ENCODE measurements at places on chromosomes 2 and 18. TPM values are rescaled to one million over a fixed set of nuclear protein-coding genes. Genes with fewer than 3 reads are reported as not detected.

RTP5 gene
- total RNA-seq = not detected

SH3RF3 gene
- total RNA-seq = 3.8 TPM

NT5C1B gene
- total RNA-seq = not detected

LOXHD1 gene
- 2.8 TPM for total RNA-seq

CD28 gene
- total RNA-seq = 5.5 TPM

ONECUT2 gene
- total RNA-seq = 0.10 TPM

FHL2 gene
- total RNA-seq = 31.5 TPM

CRYBA2 gene
- total RNA-seq = not detected

DLX2 gene
- total RNA-seq = 0.99 TPM

ALKAL2 gene
- total RNA-seq = 1.4 TPM

CD226 gene
- total RNA-seq = 1.4 TPM

GPBAR1 gene
- total RNA-seq = 0.39 TPM

DNA sequence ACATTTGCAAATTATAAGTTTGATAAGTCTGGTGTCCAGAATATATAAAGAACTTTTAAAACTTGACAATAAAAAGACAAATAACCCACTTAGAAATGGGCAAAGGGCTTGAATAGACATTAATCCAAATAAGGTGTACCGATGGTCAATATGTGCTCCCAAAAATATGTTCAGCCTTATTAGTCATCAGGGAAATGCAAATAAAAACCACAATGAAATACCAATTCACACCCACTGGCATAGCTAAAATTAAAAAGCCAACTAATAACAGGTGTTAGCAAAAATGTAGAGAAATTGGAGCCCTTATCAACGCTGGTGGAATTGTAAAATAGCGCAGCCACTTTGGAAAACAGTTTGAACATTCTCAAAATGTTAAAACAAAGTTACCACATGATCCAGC lies 79.0 kb upstream of the SCG2 start:
- DNase-seq = no peak

DNA sequence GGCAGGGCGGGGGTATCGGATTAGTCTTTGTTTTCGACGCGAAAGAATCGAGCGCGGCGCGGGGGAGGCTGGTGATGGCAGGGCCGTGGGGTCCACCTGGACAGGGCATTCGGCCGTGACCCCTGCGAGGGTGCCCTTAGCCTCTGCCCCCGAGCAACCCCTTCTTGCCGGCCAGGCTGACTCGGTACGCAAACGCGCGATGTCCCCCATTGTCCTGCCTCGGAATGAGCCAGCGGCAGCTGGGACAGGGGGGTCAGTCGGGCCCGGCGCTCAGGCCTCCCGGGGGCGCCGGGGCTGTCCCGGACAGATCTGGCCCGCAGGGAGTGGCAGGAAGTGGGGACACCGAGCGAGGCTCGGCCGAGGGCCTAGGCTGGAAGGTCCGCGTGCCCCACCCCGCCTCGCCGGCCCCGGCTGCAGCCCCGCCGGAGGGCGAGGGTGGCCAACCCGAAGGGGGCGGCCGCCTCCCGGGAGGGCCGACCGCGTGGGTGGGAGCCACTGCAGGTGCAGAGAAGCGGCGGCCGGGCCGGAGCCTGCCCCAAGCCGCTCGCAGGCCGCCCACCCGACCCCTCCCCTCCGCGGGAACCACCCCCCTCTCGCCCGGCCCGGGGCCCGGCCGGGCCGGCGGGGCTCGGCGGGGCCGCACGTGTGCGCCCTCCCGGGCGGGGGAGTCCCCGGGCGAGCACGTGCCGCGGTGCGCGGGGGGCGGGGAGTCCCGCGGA lies at the start of gene TET3:
TET3 (plus strand) TSS at position 708 of the 719 bp plus-strand sequence. CDS start 1,494 bp downstream, outside the sequence.
- DNase-seq = no peak

GRCh38 chr18:69035756-69036155 lies 237.9 kb downstream of the CCDC102B start:
- DNase-seq = no peak

- DNase-seq = no peak
Measured at GRCh38 chr2:229675569-229675968, 38.8 kb downstream of the DNER start.

- no peak for DNase-seq
Measured at GRCh38 chr2:181658444-181658843, 1.5 kb upstream of the CERKL start.

GRCh38 chr2:150778828-150779227 lies 291.4 kb upstream of the RND3 start:
- DNase-seq = no peak

- DNase-seq = no peak
Measured at GRCh38 chr18:50656841-50657470, 97.1 kb downstream of the MAPK4 start.

- DNase-seq = no peak
Measured at GRCh38 chr18:49305688-49306336, 154.6 kb downstream of the DYM start.

DNA sequence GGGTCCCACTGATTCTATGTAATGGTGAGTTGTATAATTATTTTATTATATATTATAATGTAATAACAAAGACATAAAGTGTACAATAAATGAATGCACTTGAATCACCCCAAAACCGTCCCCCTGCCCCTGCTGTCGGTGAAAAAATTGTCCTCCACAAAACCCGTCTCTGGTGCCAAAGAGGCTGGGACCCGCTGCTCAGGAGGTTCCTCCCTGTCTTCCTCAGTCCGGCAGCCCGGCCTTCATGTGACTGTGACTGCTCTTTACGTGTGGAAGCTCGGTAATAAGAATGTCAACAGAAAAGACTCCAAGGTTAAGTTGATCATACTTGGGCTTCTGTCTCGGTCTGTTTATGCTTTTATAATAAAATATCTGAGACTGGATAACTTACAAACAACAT lies 32.7 kb upstream of the ADNP2 start:
- no peak for DNase-seq

DNA sequence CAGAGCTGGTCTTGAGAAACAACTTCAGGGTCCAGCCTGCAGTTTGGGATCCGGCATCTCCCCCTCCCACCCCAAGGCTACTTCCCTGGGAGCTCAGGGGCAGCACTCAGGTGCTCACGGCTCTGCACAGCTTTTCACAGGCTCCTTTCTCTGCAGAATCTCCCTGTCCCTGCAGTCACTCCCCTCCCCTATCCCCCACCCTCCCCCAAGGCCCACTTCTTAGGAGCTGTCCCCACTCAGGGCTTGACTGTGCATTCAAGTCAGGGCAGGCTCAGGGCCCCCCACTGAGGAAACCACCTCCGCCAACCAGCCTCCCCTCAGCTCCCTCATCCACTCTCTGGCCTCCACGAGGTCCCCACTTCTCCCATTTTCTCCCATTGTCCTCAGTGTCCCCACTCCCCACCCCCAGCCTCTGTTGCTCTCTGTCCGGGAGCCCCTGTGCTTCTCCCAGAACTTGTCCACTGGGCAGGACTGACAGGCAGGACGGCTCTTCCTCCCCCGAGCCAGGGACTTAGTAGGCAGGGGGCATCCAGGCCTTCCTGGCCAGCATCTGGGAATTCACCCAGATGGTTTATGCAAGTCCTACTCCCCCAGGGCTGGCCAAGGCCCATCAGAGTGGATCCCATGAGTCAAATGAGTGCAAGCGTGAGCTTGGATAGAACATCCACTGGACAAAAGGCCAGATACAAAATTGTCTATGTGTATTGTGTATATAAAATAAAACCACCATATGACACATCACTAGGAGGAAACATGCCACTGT lies 7.6 kb downstream of the NMUR1 start:
- no peak for DNase-seq

- DNase-seq = no peak
Measured at GRCh38 chr18:3110034-3110752, 97.2 kb upstream of the LPIN2 start.

- DNase-seq = no peak
Measured at GRCh38 chr2:172772633-172773032, 37.0 kb downstream of the RAPGEF4 start.

- no peak for DNase-seq
Measured at GRCh38 chr2:233387225-233387624, 32.9 kb downstream of the DGKD start.

DNA sequence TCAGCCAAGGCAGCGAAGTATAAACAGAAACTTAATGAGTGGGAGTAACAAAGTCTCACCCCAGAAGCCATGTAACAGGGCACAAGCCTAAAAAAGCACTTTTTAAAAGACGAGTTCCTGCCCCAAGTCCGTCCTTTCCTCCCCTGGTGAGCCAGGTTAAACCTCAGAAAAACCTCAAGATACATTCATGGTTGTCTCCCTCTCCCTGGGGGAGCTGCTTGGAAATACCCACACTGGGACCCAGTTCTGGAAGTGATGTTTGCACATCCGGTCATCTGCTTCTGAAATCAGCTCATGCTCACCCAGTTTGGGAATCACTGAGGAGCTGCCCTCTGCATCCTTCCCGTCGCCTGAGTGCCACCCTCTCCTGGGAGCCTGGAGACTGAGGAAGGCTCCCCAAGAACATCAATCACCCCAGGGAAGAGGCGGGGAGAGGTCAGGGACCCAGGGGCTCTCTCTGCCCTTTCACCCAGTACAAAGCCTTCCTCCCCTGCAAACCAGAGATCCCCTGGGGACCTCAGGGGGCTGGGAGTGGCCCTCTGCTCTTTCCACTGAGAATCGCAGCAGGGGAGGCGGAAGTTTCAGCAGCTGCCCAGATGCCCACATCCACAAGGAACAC lies 150.6 kb upstream of the AGAP1 start:
- DNase-seq = no peak

DNA sequence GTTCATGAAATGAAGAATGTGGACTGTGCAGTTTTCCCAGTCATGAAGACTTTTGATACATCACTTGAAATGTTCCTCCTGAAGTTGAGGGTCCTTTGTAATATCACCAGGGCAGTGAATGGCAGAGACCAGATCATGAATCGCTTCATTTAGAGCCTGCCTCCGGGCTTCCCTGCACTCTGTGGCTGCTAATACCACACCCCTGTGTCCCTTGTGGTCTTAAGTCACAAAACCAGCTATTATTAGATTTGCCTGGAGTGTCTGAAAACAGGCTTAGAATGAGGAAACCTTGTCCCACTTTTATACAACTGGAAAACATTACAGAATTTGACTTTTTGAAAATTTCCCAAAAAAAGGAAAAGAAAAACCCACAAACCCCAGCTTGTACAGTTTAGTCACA lies 147.9 kb downstream of the MGAT5 start:
- peak; percentile 35 for DNase-seq

DNA sequence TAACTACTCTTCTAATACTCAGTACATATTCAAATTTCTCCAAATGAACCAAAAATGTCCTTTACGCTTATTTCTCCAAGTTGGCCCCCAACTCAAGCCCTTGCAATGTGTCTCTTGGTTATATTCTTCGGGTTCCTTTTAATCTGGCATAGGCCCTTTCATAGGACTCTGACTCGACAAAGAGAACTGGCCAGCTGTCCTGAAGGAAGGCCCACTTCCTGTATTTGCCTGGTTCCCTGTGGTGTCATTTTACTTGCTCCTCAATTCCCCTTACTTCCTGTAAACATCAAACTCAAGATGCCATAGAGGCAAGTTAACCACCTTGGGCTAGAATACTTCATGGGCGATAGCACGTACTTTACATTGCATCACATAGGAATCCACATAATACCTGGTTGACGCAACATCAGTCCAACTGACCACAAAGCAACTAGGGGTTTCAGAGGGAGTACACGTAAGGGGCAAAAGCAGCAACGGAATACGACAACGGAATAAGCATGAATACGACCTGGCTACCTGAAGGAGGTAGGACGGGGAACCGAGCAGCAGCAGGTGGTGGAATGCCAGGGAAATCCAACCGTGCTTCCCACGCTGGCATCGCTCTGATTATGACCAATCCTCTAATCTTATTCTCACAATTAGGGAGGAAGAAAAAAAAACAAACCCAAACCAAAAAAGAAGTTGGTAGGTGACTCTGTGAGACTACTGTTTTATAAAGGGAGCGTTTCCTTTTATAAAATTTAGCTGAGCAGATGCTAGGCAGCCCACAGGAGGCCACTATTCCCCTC lies 823 bp upstream of the GORASP2 start:
- no peak for DNase-seq

DNA sequence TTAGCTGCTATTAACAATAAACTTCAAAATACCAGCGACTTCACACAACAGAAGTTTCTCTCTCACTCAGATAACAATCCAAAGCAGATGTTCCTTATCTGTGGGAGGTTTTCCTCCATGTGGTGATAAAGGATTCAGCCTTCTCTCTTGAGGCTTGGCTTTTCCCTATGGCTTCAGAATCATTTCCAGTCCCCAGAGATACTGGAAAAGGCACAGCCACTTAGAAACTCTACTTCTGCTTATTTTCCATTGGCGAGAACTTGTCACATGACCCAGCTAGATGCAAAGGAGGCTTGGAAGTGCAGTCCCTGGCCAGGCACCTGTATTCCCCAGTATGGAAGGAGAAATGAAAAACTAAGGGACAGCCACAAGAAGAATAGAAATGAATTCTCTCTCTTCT lies 344.8 kb downstream of the MTX2 start:
- DNase-seq = no peak

- DNase-seq = no peak
Measured at GRCh38 chr2:3489764-3490115, 29.6 kb downstream of the ADI1 start.

DNA sequence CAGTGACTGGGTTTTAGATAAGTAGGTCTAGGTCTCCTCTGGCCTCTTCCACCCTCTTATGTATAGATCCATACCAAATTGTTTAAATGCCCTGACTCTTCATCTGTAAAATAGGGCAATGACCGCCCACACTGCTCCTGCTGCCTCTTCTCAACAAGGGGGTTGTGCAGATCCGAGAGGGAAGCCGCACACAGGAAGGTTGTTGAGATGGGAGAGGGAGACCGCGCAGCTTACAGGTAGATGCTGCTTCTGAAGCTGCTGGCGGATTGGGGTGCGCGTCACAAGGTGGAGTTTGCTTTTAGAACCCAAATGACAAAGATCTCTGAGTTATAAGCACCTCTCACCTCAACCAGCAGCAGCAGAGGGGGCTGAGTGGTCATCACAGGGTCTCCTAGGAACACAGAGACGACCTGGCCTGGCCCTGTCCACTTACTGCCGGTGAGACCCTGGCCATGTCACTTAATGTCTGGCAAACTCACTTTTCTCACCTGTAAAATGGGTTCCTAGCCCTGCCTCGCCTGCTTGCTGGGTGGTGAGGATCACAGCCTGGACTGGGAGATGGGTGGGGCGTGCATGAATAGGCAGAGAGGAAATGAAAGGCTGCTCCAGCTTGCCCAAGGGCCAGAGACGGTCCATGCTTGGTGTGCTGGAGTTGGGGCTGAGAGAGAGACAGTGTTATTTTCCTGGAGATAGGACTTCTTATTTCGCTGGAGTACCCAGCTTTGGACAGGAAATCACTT lies 251.3 kb downstream of the EIPR1 start:
- no peak for DNase-seq

- no peak for DNase-seq
Measured at GRCh38 chr2:166381-166780, 97.5 kb downstream of the SH3YL1 start.

DNA sequence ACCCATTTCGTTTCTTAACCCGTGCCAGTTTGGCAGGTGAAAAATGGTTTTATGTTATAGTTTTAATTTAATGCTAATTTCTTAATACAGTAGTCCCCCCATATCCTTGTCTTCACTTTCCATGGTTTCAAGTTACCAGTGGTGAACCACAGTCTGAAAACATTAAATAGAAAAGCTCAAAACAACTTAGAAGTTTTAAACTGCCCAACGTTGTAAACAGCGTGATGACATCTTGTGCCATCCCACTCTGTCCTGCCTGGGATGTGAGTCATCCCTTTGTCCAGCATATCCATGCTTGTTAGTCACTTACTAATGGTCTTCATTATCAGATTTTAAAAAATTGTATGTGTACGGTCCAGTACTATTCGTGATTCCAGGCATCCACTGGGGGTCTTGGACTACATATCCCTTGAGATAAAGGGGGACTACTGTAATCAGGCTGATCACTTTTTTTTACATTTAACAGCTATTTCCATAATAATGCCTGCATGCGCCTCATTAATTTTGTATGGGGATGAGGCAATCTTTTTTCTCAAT lies 31.9 kb downstream of the SLC66A3 start:
- DNase-seq = no peak
